ENCODE measurements at places on chromosomes 3 and 15. TPM values are rescaled to one million over a fixed set of nuclear protein-coding genes. Genes with fewer than 3 reads are reported as not detected.

- no peak for DNase-seq
Measured at GRCh38 chr3:150308481-150309256, 99.4 kb upstream of the TSC22D2 start.

GRCh38 chr3:66561367-66561766 is 60.5 kb upstream of the LRIG1 start:
- DNase-seq, result no peak

DNA sequence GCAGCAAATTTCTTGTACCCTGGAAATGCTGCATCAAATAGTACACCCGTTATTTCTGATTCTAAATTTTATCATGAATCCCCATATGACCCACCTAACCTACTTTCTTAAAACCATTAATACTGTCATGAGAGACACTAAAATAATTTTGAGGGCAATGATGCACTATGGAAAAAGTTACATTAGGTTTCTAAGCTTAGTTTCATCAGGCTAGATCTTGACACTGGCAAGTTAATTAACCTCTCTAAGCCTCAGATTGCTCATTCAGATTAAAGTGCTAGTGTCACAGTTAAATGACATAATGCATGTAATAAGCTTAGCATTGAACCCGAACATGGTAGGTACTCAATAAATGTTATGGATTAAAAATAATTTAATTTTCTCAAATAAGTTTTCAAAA is 8.2 kb downstream of the GOLIM4 start:
- no peak for DNase-seq

- no peak for DNase-seq
Measured at GRCh38 chr3:151210676-151211381, 7.8 kb upstream of the GPR171 start.

DNA sequence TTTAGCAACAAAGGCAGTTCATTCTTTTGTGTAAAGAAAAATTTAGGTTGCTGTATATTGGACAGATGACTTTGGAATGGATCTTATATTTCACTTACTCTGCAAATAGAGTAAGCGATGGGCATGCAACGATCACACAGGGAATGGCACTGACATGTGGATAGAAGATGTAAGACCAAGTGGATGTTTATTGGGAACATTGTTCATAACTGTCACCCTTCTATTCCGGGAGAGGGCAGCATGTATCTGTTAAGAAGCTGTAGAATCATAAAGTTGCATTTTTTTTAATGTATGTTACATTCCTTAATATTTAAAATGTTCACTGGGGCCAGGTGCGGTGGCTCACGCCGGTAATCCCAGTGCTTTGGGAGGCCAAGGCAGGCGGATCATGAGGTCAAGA is 41.2 kb downstream of the HPS3 start:
- no peak for DNase-seq

DNA sequence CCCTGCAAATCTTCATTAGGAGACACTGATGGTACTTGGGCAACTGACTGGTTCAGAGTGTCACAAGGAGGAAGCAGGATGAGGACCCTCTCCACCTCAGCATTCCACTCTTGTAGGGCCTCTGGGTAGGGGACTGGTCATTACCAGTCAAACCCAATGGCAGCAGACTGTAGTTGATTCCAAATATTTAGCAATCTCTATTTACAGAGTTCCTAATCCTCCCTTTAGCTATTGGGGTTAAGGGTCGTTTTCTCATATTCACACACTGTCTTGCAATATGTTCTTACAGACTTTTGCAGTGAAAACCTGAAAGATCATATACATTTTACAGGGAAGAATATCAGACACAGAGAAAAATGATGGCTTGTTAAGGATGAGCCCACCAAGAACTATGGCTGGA is 397.7 kb downstream of the GAP43 start:
- no peak for DNase-seq

DNA sequence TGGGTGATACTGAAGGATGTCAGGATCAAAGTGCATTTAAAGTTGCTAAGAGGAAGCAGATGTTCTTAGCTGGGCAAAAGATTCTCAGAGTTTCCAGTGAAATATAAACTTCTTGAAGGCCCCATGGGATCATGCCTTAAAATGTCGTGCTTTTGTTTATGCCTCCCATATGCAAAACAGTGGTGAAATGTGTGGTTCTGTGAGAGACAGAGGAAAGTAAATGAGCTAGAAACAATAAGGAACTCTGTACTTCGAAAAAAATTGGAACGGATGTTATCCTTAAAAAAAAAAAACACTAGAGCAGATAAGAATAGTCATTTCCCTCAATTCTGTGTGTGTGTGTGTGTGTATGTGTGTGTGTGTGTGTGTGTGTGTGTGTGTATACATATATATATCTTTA is 497.0 kb upstream of the TBL1XR1 start:
- DNase-seq, result no peak

GRCh38 chr15:62253294-62253693 is 88.2 kb upstream of the C2CD4B start:
- no peak for DNase-seq

DNA sequence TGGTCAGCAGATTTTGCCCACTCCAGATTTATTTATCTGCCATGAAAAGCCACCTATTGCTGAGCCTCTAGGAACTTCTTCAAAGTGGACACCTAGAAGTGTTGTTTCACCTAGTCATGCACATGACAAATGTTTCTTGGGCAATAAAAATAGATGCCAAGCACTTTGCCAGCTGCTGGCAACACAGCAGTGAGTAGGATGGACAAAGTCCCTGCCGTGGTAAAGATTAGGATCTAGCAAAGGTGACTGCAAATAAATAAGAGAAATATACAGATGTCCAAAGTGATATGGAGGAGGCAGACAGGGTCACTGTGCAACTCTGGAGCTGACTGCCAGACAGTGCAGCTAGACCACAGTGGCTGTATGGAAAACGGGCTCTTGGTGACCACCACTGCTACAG is 137.9 kb downstream of the SUCLG2 start:
- no peak for DNase-seq

DNA sequence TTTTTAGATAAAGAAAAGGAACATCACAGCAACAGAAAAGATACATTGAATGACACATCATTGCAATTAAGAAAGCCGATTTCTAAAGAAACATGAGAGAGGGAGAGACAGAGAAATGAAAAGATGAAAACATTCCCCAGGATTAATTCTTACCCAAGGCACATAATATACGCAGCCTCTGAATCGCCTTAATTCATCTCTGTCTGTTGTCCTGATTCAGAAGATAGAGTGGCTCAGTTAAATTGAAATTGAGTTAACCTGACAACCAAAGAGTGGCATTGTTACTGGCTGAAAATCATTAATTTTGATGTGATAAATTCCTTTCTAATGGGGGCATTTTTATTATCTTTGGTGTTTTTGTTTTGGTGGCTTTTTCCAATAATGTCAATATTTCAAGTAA is 701.9 kb downstream of the EDEM1 start:
- DNase-seq, result no peak

- no peak for DNase-seq
Measured at GRCh38 chr3:176611703-176612102, 585.6 kb downstream of the TBL1XR1 start.

DNA sequence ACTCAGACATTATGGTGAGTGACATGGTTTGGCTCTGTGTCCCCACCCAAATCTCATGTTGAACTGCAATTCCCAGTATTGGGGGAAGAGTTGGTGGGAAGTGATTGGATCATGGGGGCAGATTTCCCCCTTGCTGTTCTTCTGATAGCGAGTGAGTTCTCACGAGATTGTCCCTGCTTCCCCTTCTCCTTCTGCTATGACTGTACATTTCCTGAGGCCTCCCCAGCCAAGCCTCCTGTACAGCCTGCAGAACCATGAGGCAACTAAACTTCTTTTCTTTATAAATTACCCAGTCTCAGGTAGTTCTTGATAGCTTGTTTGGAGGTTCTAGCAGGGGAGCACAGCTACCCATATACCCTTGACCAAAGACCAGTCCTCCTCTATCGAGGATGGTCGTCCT is 45.9 kb downstream of the ADAM10 start:
- DNase-seq, result no peak

DNA sequence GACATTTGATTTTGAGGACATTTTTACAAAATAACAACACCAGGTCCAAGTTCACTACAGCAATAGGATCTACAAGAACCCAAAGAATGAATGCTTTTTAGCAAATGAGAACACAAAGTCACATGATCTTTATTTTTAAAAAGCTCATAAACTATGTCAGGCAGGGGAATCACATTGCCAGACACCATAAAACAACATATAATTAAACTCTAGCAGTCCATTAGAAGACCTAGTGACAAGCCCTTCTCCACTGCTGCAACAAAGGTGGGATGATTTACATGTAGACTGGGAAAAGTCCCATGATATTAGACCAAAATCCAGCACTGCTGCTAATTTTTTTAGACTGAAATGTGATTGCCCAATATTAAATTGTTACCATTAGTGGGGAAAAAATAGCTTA is 92.6 kb downstream of the FHIT start:
- DNase-seq, result no peak

- no peak for DNase-seq
Measured at GRCh38 chr3:50639055-50639494, 22.1 kb downstream of the MAPKAPK3 start.

DNA sequence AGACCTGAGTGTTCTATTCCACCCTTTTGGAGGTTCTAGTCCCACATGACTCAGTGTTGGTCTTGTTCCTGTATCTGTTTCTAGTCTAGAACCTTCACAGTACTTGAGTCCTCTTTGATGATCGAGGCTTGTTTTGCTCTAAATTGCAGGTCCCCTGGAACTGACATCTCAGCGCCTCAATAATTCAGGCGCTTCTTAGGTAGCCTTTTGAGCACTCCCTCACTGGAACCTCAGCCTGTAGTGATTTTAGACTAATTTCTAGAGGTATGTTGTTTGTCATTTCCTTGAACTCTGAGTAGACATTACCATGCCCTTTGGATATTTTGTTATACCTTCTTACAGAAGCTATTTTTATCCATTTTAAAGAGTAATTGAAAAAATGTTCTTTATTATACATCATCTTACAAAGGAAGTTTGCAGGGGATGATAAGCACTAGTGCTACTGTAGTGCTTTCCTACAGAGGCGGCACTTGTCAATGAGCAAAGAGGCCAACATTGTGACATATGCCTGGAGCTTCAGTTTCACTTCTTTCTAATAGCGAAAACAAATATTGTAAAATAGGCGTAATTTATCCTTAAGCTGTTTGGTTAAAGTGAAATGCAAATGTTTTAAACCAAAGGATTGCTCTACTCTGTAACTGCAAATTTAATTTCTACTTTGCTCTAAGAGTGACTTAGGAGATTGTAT is 75.7 kb downstream of the EFL1 start:
- DNase-seq, result no peak

SPRED1 gene
- polyA plus RNA-seq, result not detected

PIGZ gene
- polyA plus RNA-seq, result 0.70 TPM

GPR62 gene
- polyA plus RNA-seq, result not detected

ZNF35 gene
- polyA plus RNA-seq, result 1.2 TPM

EPHA6 gene
- polyA plus RNA-seq, result not detected

PP2D1 gene
- polyA plus RNA-seq, result 0.46 TPM

NGLY1 gene
- polyA plus RNA-seq, result 58.1 TPM

PTH1R gene
- not detected for polyA plus RNA-seq
